ENCODE measurements at places on chromosomes 7 and 10.

DNA sequence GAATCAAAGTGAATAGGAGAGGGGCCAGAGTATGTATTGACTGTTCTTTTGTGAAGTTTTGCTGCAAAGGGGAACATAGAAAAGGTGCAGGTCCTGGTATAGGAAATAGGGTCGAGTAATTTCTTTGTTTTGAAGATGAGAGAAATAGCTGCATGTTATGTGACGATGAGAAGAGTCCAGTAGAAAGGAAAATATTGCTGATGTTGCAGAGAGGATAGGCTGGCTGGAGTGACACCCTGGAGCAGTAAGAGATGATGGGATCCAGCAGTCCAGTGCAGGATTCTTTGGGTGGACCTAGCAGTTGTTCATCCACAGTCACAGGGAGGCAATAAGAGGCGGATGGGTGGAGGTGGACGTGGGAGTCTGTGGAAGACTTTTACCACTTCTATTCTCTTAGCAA is 2.1 kb upstream of the BMS1 start:
- no peak for DNase-seq

- peak; percentile 40 for DNase-seq
These were observed 42.7 kb downstream of the GNAT3 start for GRCh38 chr7:80468931-80469714.

GRCh38 chr10:62189131-62189530 is 79.5 kb downstream of the RTKN2 start:
- DNase-seq: no peak

DNA sequence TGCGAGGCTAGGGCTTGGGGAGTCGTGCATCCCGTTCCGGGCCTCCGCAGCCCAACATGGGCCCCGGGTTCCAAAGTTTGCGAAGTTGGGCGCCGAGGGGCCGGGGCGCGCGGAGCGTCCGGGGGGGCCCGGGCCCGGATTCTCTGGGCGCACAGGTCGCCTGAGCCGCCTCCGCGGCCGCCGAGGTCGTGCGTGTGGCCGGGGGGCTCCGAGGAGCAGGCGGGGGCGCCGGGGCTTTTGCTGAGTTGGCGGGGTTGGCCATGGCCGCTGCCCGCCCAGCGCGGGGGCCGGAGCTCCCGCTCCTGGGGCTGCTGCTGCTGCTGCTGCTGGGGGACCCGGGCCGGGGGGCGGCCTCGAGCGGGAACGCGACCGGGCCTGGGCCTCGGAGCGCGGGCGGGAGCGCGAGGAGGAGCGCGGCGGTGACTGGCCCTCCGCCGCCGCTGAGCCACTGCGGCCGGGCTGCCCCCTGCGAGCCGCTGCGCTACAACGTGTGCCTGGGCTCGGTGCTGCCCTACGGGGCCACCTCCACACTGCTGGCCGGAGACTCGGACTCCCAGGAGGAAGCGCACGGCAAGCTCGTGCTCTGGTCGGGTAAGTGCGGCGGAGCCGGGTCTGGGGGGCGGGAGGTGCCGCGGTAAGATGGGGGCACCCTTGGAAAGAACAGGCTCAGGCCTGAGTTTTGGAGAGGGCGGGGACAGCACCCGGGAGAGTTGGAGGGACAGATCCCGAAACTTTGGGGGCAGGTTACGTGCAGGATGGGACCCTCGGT is 643 bp downstream of the SMO start:
- no peak for DNase-seq

DNA sequence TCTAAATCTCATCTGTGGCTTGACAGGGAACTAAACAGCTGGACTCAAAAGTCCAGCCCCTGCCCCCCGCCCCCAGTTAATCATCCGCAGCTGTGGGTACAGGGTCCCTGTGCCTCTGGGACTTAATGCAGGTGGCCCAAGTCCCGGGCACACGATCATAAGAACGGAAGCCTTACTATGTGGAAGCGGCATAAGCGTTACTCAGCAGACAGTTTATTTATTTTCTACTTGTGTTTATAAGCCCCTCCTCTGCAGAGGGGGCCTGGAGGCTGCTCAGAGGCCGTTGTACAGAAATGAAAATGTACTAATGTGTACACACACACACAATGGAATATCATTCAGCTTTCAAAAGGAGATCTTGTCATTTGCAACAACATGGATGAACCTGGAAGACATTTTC is 158.0 kb upstream of the TNS3 start:
- DNase-seq: no peak

DNA sequence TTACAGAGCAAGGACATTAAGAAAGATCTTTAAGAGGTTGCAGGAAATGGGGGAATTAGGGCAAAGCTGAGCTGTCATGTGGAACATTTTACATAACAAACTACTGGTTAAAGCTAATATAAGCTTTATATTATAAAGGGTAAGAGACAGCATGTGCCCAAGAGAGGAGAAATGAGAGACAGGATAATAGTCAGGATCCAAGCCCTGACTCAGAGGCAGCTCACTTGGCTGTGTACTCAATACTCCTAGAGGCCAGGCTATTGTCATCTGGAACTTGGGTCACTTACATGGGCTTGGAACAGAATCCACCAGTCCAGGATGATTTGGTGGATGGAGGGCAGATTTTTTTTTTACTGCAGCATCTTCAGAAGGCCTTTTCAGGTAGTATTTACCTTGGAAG is 418.6 kb upstream of the ZMIZ1 start:
- no peak for DNase-seq
